ENCODE measurements at places on chromosomes 3 and 15.

DNA sequence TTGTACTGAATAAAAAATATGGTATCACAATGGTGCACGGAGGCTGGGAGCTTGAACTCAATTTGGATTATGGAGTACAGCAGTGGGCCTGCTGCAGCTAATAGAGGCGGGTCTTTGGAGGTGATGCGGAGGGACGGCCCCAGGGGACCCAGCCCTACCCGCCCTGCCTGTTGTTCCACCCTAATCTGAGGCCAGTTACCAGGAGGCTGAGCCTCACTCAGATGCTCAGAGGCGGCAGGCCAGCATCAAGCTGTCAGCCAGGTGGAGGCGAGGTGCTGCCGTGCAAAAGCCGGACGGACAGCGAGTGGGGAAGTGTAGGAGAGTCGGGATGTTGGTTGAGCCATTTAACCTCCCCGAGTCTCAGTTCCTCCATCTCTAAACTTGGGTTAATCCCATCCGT is 218.5 kb upstream of the RGMA start:
- DNase-seq = no peak

DNA sequence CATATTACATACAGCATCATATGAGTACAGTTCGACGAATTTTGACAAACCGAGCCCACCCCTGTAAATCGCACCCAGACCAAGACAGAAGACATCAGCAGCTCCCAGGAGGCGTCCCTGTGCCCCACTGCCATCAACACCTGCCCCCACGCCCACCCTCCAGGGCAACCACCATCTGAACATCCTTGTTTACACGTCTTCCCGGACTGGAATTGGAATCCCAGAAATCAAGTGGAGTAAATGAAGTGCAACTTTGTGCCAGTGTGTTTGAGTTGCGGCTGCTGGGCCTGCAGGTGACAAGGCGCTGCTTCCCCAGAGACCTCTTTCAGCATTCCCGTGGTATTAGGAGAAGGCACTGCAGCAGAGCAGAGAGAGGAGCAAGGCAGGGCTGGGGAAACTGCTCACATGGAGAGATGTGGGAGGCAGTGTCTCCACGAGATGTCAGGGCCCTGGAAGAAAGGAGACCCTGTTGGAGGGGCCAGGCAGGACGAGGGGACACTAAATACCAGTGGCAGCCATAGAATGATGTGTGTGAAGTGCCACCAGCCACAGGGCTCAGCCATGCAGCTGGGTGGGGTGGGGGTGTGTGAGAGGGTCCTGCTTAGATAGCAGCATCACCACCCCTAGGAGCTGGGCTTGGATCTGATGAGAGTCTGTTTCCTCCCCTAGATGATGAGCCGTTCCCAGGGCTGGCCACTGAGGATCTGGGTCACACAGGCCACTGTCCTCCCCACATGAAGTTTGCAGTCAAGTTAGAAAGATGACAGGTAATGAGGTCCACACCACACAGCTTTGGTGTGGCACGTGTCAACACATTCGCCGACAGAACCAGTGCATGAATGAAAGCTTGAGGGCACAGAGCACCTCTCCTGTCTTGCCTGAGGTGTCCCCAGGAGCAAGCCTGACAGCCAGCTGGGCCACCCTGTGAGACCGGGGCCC is 33.4 kb upstream of the PCSK6 start:
- no peak for DNase-seq

DNA sequence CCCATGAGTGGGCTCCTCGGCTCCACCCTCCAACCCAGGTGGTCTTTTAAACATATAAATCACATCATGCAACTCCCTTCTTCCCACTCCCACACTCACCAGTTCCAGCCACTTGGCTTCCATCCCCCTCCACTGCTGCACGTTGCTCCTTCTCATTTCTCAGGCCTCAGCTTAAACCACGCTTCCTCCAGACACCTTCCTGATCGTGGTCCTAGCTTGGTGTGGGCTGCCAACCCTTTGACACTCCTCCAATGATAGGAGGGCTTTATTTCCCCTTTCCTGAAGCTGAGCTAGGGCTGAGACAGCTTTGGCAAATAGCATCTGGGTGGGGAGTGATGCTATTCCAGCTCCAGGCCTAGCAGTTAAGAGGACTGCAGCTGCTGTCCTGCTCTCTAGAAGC is 130.1 kb downstream of the SRGAP3 start:
- DNase-seq = no peak

DNA sequence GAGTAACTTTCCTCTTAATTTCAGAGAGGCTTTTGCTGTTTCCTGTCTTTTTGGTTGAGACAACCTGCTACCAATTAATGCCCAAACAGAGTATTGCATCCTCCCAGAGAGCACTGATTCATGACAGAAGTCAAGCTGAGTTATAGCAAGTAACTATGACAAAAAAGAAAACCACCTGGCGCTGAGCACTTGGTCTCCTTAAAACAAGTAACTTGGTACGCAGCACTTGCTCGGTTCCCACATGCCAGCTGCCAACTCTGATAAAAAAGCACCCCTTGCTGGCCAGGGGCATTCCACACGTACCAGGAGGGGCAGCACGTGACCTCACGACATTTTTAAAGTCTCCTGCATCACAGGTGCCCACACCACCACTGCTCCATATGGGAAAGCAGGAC is 13.5 kb upstream of the MYO5C start:
- no peak for DNase-seq

GRCh38 chr3:42387802-42388651 is 22.4 kb downstream of the LYZL4 start:
- peak; percentile 13 for DNase-seq

DNA sequence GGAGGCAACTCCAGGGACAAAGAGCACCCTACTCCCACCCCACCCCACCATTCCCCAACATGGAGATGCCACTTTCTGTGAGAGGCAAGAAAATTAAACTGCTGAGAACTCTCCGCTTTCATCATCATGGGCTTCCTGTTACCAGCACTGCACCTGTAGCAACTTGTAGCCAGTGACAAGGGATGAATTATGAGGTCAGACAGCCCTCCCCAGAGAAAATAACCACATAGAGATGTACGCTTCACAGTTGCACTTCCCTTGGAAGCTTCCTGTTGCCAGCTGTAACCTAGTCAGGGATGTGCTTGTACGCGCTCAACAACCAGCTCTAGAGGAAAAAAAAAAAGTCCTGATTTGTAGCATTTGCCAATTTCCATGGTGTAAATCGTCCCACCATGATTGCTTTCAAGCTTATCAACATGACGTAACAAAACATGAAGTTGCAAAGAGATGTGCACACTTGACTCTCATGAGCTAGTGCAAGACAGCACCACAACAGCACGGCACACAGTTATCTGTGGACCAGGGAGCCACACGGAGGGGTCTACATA is 145.4 kb downstream of the RAB11A start:
- no peak for DNase-seq

GRCh38 chr15:64503197-64503596 is 42.8 kb downstream of the ZNF609 start:
- no peak for DNase-seq
